CD8-positive, alpha-beta memory T cell (primary cell): ENCODE measurements at places on chromosomes 1 and 21. TPM values are rescaled to one million over a fixed set of nuclear protein-coding genes. Genes with fewer than 3 reads are reported as not detected.

GRCh38 chr1:96596226-96596922 is 125.2 kb upstream of the PTBP2 start:
- DNase-seq: no peak

- DNase-seq: no peak
Observed at GRCh38 chr1:184734980-184735379, 19.7 kb downstream of the EDEM3 start.

NFASC gene
- not detected for polyA plus RNA-seq

ADORA3 gene
- not detected for polyA plus RNA-seq

GRCh38 chr1:177690996-177691395 is 278.9 kb downstream of the SEC16B start:
- no peak for DNase-seq

BEND5 gene
- 3.1 TPM for polyA plus RNA-seq

FLAD1 gene
- 51.2 TPM for polyA plus RNA-seq

DNA sequence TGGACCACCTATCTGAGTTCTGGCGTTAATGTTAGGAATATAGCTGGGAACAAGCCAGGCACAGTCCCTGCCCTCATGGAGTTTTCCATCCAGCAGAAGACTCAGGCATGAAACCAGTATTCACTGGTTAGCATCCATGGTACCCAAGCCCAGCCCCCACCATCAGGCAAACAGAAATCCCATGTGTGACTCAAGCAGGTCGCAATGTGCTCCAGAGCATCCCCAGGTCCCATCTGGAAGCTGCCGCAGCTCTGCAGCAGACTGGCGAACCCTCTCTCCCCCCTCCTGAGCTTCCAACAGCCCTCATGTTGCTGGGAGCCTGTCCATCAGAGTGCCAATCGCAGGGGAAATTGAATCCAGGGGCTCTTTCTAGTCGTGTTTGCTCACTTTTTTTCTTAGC is 174.2 kb downstream of the RRAGC start:
- DNase-seq: no peak

OR2L5 gene
- not detected for polyA plus RNA-seq

DNA sequence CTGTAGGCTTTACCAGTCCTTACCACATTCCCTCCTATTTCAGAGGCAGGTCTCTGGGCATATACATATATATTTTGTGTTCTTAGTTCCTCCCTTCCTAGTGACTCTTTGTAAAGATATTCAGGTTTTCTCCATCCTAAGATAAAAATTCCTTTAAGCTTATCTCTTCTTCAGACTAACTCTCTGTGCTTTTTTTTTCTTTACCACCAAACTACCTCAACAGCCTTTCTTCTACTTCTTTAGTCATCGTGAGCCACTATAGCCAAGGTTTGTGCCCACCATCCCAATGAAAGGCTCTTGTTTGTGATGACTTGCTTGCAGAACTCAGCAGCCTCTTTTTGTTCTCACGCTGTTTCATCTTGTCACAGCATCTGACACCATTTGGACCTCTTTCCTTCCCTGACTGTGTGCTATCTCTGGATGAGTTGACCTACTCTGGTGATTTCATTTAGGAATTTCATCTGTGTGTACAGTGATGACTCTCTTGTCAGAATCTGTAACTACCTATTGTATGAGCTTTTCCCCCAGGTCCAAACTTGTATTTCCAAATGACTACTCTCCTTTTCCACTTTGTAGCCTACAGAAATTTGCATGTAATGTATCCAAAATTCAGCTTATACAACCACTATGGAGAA is 59.0 kb upstream of the MACF1 start:
- no peak for DNase-seq

DNA sequence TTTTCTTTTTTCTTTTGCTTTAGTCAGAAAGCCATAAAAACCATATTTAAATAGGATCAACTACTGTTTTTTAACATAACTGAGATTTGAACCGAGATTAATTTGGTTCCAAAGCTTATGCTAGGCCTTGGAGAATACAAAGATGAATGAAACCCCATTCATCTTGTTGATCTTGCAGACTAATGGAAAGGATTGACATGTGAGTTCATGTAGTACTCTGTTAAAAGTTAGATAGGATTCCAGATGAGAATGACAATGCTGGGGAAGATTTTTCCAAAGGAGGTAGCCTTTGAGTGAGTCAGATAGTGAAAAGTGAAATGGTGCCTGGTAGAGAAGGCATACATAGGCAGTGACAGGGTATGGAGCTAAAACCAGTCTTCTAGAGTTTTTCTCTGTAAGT is 22.7 kb downstream of the RBM15 start:
- DNase-seq: no peak

ZC3H12A gene
- polyA plus RNA-seq: 11.6 TPM

- DNase-seq: no peak
Observed at GRCh38 chr1:109611308-109611990, 8.0 kb downstream of the GNAT2 start.

DNA sequence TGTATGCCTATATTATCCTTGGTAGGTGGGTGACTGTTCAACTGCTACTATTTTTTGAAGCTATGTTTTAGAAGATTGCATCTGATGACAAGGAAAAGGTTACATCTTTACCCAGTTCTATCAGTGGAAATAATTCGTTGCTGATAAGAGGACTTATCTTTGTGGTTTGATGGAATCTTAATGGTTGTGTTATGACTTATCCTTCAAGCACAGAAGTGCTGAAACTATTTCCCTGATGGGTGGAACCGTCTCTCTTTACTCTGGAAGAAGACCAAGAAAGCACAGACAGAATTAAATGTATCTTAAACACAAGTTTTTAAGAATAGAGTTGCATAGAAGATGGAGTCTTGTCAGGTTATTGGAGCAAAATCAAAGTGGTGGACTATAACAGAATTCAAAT is 437.7 kb upstream of the KAZN start:
- no peak for DNase-seq

DNA sequence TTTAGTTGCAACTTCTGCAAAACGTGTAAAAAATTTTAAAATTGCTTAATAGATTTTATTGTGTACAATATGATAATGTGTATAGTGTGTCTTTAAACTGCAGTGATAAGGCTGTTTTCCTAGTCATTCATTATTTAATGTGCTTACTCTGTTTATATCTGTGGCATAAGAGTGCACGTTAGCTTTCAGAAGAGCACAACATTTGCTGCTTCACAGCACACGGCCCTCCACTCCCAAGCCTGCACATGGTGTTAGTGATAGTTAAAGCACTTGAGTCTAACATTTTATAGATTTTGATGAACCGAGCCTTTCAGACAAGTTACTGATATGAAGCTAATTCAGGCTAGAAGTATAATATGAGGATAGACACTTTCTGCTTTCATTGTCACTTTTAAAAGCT is 120.6 kb downstream of the ADGRL2 start:
- DNase-seq: no peak

DNA sequence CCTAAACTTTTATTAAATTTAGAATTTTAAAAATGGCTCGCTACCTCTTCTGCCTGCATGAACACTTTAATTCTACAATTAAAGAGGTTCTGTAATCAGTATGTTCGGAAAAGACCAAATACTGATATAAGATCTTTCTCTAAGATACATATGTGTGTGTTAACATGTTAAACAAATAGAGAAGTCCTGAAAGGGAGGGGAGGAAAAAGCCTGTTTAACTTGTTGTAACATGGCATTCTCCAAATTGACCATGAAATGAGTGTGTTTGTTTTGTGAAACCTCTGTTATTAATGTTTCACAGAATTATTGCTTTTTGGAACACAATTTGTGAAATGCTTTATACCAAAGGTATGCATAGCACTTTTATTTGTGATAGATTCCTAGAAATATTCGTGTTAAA is 77.0 kb downstream of the MARK1 start:
- no peak for DNase-seq

DNA sequence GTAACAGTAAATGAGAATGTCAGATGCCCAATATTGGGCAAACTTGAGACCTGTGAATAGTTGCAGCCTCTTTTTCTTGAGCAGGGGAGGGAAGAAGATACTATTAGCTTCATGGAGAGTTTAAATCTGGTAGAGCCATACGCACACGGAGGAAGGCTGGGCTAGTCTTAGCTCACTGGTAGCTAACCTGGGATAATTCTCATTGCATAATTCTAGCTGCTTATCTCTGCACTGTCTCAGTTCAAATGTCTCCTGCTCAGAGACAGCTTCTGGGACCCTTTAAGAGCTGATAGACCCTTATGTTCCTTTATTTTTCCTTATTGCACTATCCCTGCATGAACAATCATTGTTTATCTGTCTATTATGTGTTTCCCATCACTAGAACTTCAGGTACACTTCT is 8.4 kb downstream of the C1orf87 start:
- DNase-seq: no peak

- no peak for DNase-seq
Observed at GRCh38 chr1:18907917-18908845, 5.8 kb upstream of the ALDH4A1 start.

FCN3 gene
- polyA plus RNA-seq: not detected

SLC39A1 gene
- polyA plus RNA-seq: 39.2 TPM

PTPN7 gene
- polyA plus RNA-seq: 91.4 TPM

DNA sequence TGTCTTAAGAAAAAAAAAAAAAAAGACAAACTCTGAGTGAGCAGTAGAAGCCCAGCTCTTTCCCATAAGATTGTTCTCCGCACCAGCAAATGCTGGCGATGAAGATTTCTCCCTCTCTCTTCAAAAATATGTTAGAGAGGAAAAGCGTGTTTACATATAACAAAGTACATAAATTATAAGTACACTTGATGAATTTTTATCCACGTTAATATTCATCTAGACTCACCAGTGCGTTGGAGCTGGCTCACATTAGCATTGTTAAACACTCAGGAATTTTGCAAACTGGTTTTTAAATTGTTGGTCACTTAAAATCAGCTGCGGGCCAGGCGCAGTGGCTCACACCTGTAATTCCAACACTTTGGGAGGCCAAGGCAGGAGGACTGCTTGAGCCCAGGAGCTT is 56.0 kb downstream of the RUNX3 start:
- no peak for DNase-seq

DNA sequence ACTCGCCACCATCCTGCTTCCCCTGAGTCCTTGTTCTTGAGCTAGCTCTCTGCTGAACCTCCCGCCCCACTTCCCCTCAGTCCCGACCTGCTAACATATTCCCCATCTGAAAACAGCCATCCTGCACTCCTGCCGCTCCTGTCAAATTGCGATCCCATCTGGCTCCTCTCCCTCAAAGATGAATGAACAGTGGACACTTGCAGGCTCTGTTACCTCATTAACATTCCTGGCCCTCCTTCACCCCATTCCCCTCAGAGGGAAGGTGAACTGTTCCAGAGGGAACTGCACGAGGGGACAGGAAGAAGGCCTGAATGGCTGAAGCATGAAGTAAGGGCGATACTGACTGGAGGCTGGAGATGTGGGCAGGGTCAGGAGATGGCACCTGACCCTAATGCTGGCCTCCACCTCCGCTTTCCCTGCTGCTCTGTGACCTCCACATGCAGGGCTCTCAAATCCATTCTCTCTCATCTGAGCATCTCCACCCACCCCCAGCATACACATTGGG is 7.4 kb upstream of the CELSR2 start:
- DNase-seq: no peak

APCS gene
- polyA plus RNA-seq: not detected

F13B gene
- polyA plus RNA-seq: not detected

UTP25 gene
- 4.9 TPM for polyA plus RNA-seq

GRCh38 chr1:161749509-161750407 is at the start of gene DUSP12:
TSS of gene DUSP12 (plus strand) at chr1:161749786. CDS start at chr1:161749802, 16 bp downstream.
- peak; percentile 87 for DNase-seq

ATP6V1G3 gene
- polyA plus RNA-seq: not detected

DNA sequence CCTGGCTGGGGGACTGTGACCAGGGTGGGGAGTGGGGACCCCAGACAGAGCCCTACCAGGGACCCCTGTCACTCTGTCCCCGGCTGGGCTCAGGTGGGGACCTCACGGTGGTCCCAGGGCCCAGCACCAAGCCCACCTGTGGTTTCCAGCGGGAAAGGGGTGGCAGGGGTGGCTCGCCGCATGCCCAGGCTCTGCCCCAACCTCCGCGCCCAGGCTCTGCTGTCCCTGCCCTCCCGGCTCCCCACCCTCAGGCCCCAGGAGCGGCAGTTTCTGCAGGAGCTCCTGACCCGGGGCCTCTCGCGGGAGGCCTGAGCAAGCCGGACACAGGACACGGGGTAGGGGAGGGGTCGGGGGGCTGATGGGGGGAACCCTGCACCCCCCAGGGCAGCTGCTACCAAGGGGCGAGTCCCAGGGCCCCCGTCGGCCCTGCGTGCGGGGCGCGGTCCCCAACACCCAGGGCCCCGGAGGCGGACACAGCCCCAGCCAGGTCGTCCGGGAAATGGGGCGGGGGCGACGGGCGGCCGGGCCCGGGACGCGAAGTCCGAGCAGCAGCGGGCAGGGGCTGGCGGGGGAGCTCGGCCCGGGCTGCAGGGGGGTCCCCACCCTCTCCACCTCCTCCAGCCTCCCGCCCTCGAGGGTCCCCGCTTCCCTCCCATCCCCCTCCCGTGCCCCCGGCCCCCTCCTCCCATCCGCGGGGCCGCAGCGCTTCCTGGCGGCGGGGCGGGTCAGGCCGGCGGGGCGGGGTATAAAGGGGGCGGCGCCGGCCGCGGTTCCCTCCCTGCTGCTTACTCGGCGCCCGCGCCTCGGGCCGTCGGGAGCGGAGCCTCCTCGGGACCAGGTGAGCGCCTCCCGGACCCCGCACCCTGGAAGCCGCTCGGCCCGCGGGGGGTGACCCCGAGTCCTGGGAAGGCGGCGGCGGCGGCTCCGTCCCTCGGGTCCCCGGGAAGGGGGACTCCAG is at the start of gene COL6A2:
Gene COL6A2 (plus strand): TSS at position 777 of the 958 bp plus-strand sequence.
- peak; percentile 51 for DNase-seq

GRCh38 chr1:53419034-53419433 is 40.2 kb upstream of the DMRTB1 start:
- DNase-seq: no peak

DNA sequence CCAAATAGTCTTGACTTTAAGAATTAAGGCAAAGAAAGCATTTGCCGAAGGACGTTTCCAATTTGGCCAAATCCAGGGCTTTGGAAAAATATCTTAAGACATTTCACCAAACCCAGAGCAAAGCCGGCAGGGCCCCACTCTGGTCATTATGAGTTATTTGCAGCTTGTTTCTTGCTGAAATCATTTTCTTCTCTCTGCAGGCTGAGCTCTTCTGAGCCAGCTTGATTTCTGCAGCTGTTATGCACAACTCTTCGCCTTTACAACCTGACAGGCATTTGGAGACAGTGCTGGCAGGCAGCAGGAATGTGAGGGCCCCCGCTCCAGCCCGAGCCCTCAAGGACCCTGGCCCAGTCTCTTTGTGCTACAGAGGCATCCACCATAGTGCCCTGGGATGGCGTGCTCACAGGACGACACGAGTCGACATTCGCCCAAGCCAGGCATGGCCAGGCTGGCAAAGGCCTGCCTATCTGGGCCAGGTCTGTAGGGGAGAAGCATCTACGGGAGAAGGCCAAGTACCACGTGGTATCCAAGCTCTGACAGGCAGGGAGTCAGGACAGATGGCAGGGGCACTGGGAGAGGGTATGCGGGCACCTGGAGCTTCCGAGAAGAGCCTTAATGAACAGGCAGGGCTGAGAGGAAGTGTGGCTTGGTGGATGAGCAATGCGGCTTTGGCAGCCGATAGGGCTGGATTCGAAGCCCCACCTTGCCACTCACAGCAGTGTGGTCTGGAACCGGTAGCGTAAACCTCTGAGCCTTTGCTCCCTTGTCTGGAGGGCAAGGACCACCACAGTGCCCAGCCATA is 32.3 kb downstream of the SYF2 start:
- DNase-seq: no peak

SLC35F3 gene
- polyA plus RNA-seq: 0.21 TPM
